ENCODE measurements at places on chromosomes 5 and 9.

DNA sequence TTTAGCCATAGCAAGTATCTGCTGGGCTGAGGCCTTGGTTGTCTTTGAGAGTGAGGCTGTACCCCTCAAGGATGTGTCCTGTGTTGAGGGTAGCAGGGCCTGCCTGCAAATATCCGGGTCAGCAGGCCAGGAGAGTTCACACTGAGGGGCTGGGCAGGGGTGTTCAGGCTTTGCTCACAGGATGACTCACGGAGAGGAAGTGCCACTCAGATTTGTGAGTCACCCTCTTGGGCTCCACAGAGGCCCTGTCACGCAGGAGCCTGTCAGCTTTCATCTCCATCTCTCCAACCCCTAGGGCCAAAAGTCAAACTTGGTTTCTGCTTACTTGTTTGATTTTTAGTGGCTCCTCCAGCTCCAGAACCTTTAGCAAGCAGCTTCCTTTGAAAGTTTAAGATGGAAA lies 211.5 kb downstream of the SEC61B start:
- peak; percentile 65 for DNase-seq

GRCh38 chr9:127074561-127075548 lies 47.6 kb downstream of the ANGPTL2 start:
- DNase-seq = no peak

- peak; percentile 83 for DNase-seq
These were observed 72.9 kb downstream of the BAAT start for GRCh38 chr9:101311758-101312420.

GRCh38 chr9:18154661-18155060 lies 319.3 kb upstream of the ADAMTSL1 start:
- no peak for DNase-seq

GRCh38 chr9:4864234-4864661 lies 71.5 kb downstream of the RCL1 start:
- DNase-seq = no peak

DNA sequence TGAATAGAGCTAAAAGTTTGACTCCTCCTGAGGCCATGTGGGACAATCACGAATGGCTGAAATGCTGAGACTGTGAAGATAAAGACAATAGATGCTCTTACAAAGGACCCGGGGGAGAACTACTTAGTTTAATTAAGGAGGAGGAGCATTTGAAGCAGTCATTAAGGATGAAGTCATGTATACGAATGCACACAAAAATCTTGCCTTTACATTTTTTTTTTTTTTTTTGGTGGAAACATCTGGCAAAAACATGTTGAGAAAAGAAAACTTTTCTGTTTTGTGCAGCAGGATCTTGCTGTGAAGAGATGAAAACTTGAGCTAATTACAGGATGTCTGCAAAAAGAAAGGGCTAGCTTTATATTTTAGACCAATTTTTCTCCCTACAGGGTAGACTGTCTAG lies 42.3 kb upstream of the NR3C1 start:
- DNase-seq = peak; percentile 34

- peak; percentile 42 for DNase-seq
These were observed 24.6 kb upstream of the GLIS3 start for GRCh38 chr9:4324513-4324912.

DNA sequence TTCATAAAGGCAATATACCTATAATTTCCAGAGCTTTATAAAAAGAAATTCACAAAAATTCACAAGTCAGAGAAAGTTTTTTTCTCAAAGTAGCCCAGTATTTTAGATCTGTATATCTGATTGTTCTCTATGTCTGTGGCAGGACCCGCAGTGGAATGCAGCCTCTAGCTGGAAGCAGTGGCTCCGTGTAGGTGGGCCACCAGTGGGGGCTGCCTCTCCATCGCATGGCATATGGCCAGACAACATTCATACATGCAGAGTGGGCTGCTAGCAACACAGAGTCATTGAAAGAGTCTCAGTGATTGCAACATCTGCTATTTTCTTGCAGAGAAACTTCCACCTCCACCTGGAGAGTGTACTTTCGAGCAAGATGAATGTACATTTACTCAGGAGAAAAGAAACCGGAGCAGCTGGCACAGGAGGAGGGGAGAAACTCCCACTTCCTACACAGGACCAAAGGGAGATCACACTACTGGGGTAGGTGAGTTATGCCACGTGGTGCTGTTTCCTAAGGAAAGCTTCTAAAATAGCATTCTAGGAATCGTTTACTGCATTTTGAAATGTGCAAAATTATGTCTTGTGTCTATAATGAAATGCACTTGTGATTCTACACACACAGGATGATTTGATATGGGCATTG lies 88.5 kb upstream of the SMC5 start:
- DNase-seq = no peak

DNA sequence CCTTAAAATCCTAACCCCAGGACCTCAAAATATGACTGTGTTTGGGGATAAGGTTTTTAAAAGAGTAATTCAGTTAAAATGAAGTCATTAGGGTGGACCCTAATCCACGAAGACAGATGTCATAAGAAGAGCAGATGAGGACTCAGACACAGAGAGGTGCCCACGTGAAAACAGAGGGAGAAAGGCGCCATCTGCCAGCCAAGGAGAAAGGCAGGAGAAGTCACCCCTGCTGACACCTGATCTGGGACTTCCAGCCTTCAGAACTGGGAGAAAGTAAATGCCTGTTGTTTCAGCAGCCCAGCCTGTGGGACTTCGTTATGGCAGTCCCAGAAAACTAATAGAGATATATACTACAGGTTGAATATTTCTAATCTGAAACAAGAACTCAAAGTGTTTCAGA lies 67.4 kb downstream of the ROR2 start:
- DNase-seq = no peak

DNA sequence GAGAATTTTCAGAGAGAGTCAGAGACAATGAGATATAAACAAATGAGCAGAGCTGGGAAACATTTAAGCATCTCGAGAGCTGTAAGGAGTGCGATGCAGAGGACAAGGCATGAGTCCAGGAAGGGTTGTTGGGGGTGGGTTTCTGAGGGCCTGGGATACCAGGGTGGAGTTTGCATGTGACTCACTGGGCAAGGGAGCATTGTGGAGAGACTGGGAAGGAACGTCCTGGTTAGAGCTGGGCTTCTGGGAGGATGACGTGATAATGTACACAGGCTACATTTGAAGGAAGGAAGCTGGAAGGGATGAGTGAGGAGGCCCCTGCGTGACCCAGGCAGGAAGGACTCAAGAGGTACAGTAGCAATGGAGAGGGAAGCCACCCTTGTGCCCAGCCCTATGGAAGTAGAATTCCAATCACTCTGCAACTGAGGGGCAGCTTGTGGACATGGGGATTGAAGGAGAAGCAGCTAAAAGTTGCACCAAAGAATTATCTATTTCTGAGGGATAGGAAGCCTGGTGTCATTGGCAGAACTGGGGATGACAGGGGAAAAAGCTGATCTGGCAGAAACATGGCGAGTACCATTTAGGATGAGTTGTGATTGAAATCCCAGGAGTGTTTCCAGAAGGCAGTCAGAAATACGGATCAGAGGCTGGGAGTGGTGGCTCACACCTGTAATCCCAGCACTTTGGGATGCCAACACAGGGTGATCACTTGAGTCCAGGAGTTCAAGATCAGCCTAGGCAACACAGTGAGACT lies 59.3 kb upstream of the AFAP1L1 start:
- peak; percentile 10 for DNase-seq

GRCh38 chr5:39107350-39107749 lies 33.2 kb upstream of the RICTOR start:
- no peak for DNase-seq

- no peak for DNase-seq
These were observed 20.2 kb upstream of the SEC16A start for GRCh38 chr9:136502940-136503550.

DNA sequence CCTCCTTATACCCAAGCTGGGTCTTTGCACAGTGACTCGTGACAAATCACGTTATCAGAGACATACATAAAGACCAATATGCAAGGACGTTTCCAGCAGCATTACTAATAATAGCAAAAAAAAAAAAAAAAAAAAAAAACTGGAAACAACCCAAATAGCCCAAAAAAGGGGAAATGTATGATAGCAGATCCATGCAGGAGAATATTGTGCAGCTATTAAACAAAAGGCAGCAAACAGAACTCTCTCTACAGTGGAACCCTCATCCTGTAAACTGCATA lies 37.7 kb downstream of the C5orf15 start:
- no peak for DNase-seq

GRCh38 chr5:159316519-159317383 lies 13.5 kb downstream of the IL12B start:
- DNase-seq = peak; percentile 54

DNA sequence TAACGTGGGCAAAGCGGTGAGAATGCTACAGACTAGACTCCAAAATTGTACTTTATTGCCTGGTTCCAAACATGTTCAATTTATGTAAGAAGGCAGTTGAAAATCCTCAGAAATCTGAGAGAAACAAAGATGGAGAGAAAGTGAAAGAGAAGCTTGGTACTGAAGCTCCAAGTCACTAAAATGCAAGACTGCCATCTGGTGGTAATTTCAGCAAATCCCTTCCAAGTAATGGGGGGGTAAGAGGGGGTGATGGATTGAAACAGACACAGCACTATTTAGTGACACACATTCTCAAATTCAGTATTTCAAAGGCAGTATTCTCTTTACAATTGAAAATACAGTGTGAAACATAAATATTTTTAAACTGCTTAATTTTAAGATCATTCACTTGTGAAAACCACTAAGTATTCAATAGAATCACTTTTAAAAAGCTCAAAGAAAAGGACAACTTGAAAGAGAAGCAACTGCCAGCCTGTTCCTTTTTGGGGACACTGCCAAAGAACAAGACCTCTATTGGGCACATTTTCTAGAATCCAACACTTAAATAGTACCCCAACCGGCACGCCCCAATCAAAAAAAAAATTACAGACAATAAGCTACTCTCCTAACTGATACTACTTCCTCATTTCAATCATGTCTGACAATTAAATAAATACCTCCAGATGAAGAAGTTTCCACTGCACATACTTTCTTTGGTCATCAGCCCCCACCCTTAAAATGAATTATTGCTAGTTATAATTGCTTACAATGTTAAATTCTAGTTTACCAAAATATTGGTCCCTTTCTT lies 131.5 kb downstream of the AGTPBP1 start:
- DNase-seq = peak; percentile 87

GRCh38 chr5:153610009-153610408 lies 119.5 kb downstream of the GRIA1 start:
- DNase-seq = no peak

DNA sequence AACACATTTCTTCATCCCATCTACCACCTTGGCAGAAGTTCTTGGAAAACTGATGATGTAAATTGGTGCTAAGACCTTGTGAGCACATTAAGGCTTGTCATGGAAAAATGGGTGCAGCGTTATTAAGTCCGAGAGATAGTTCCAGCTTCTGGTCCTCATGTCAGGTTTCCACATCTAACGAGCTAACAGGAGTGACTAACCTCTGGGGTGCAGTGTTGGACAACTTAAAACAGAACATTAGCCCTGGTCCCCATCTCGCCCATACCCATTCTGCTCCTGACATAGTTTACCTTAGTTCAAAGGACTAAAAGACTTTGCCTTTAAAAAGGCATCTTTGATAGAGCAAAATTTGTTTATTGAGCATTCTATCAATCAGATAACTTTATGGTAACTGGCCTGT lies 128.0 kb downstream of the SLC1A3 start:
- peak; percentile 35 for DNase-seq

- no peak for DNase-seq
These were observed 15.0 kb downstream of the SEMA4D start for GRCh38 chr9:89482901-89483361.

- DNase-seq = no peak
These were observed 39.5 kb downstream of the NSUN2 start for GRCh38 chr5:6593148-6594016.

GRCh38 chr5:80409367-80409966 lies 1.6 kb downstream of the ZFYVE16 start:
- DNase-seq = peak; percentile 48

DNA sequence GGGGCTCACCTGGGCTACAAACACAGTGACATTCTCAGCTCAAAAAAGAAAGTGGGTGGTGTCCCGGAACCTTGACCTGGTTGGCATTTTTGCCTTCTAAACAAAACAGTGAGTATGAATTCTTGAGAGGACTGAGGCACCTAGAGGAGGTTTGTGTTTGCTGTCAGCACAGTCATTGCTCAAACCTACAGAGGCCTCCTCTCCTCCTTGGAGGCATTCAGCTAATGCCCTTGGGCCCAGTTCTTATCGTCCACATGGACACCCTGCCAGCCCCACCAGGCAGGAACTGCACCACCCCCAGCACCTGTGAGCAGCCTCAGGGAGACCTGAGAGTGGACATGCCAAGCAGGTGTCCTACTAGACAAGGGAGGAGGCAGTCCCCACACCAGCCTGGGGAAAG lies 156.7 kb downstream of the SYK start:
- no peak for DNase-seq

DNA sequence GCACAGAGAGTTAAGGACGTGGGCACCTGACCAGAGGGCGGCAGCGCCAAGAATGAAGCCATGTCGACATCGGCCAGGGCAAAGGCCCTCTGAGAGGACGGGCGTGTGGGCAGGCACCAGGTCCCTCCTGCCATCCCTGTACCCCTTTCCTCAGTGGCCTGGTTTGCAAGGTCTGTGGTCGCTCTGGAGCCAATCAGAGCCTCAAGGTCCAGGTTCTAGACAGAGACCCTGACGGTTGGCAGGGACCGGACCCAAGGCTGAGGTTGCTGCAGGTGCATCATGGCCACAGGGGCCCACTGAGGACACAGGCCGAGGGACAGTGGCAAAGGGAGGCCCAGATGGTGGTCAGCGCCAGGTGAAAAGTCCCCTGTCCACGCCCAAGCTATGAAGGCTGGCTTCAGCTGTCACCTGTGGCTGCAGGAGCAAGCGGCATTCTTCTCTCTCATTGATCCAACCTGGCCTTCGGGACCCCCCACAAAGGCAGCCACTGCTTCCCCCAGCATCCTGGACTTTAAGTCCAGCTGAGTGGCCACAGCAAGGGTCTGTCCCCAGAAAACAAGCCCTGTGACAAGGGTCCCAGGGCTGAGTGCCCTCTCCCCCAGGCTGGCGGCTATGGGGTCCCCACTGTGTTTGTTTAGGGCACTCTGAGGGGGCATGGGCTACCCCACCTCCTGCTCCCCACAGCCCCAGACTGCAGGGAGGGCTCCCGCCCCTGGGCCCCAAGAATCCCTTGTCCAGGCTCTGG lies 48.9 kb downstream of the VAV2 start:
- no peak for DNase-seq

DNA sequence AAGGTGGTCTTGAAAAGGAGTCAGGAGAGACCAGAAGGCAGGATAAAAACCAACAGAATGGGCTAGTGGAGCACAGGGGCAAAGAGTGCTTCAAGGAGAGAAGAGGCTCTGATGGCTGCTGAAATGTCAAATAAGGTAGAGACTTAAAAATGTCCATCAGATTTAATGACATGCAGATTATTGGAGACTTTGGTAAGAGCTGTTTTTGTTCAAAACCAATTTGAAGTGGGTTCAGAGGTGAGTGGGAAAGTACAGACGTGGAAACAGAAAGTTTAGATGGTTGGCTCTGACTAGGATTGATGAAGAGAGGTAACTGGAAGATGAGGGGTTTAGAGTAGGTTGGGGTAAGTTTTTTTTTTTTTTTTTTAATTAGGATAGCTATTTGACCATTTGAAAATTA lies 14.1 kb downstream of the SLC25A46 start:
- no peak for DNase-seq
